Activated naive CD4-positive, alpha-beta T cell treated with anti-CD3 and anti-CD28 coated beads for 36 hours (primary cell): ENCODE measurements at places on chromosomes 5 and 9. TPM values are rescaled to one million over a fixed set of nuclear protein-coding genes. Genes with fewer than 3 reads are reported as not detected.

Gene GPR21
- 0.32 TPM for total RNA-seq

Gene FAM78A
- 24.7 TPM for total RNA-seq

- DNase-seq: no peak
Measured at GRCh38 chr9:126239515-126239914, 87.1 kb upstream of the MVB12B start.

GRCh38 chr5:175672976-175673648 is 15.2 kb downstream of the HRH2 start:
- no peak for DNase-seq

Gene CCDC152
- 8.1 TPM for total RNA-seq

DNA sequence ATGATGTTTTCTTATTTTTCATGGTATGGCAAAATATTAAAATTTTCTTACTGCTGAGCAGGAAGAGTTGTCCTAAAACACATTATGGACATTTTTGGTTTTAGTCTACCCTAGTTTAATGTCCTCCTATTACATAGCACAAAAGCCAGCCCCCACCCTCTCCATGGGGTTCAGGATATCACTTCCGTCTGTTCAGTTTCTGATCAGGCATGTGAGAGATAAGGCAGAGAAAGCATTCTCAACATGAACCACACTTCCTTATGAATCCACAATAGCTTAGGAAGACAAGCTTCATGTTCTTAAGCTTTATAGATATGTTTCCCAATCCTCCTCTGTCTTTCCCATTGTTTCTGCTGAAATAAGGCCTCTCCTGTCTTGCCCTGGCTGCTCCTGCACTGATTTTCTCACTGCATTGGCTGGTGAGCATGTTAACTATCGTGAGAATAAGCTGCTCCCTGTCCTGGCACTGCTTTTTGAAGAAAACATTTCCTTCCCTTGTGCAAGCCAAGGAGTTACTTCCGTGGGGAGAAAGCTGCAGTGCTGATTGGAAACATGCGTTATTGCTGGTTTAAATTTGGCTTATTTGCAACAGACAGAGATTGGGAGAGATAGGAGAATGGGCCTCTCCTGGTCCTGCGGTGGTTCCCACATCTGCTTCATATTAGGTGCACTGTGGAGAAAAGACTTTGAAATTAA is 260.3 kb upstream of the RPS23 start:
- DNase-seq: no peak

Gene PLAC8L1
- 0.36 TPM for total RNA-seq

DNA sequence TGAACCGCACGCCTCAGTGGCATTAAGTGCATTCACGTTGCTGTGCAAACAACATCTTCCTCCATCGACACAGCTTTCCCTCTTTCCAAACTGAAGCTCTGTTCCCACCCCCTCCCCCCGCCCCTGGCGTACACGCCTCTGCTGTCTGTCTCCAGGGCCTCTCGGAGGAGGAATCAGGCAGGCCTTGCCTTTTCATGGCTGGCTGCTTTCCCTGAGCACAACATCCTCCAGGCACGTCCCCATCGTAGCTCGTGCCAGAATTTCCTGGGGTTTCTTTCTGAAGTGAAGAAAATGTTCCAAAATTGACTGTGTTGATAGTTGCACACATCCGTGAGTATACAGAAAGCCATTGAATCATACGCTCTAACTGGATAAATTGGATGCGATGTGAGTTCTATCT is 22.3 kb upstream of the TMEM250 start:
- DNase-seq: no peak

GRCh38 chr9:122287214-122287720 is 22.6 kb downstream of the MRRF start:
- DNase-seq: no peak
